Central memory CD4-positive, alpha-beta T cell (primary cell): ENCODE measurements at places on chromosomes 4 and X.
A peak's percentile ranks its signal among the peaks of the same experiment; 100 is the strongest.

- DNase-seq, result no peak
Measured at GRCh38 chrX:39996536-39996935, 101.2 kb downstream of the BCOR start.

DNA sequence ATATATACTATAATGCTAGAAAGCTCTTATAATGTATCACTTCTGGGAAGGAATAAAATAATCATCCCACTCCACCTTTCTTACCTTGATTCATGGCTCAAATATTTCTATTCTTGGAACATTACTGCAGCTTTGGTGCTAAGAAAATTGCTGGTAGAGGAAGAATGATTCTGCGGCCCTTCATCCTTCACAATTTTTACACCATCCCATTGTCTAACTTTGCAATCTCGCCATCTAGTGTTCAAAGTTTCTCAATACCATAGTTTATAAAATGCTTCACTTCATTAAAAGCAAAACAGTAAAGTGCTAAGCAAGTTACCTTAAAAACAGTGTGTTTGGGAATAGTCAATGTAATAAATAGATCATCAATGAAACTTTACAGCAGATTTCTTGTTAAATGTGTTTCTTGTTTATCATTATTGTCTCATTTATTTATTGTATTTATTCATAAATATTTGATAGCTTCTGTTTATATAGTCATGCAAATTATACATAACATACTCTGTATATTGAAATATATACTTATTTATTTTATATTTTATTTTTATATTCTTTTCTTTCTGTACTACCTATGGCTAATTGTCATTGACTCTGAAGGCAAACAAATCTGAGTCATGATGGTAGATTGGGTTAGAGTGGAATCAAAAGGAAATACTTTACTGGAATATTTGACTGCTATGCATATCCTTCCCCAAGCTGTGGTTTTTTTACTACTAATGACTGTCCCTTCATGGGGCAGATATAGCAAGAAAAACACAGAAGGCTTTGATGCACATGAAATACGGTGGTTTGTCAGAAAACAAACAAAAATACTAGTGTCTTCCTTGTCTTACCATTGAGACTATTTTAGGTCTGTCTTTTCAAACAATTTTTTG, 390.7 kb downstream of the MAPK10 start:
- no peak for DNase-seq

- DNase-seq, result no peak
Measured at GRCh38 chrX:8306291-8306925, 135.3 kb upstream of the VCX2 start.

DNA sequence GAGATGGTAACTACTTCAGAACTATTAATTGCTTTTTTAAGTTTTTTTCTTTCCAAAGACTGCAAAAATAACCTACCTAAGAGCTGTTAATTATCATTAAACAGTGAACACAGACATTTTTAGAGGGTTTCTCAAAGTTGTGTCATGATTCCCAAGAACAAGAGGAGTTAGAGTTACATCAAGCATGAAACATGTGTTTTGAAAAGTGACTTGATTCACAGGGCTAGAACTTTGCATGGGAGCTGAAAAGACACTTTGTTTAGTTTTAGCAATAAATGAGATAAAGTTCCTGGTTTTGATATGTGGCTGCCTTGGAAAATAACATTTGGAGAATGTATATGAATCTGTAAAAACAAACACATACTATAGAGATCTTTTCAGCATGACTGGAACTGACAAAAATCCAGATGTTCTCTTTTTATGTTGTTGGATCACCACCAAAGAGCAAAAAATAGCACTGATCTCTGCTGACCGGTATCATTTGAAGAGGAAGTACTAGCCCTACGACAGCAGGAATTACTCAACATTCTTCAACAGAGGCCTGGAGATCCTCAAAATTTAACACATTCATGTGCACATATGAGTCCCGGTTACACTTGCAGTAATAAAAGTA, 173.0 kb upstream of the PCDH18 start:
- no peak for DNase-seq

GRCh38 chr4:37780444-37781130, 45.9 kb upstream of the PGM2 start:
- peak; percentile 73 for DNase-seq

- no peak for DNase-seq
Measured at GRCh38 chrX:86148594-86148993, 343 bp downstream of the DACH2 start.

GRCh38 chr4:93317057-93317456, 511.5 kb upstream of the ATOH1 start:
- no peak for DNase-seq

GRCh38 chrX:26160301-26160700, at the start of gene MAGEB6B:
TSS of gene MAGEB6B (plus strand) at chrX:26160601. CDS start at chrX:26160601, 0 bp downstream.
- no peak for DNase-seq

DNA sequence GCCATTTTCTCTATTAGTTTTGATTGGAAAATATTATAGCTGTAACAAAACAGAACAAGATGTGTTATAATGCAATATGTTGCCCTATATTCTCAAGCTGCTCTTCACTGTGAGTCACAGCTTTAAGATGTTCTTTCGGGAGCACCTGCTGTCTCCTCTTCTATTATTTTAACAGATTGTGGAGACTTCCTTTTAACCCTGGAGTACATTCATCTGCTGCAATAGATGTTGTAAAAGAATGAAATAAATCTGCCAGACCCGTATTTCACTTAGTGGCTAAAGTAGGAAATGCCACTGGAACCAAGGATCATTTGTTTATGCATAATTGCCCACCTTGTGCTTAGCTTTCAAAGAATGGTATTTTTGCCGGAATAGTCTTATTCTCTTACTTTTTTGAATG, 11.1 kb downstream of the LSM6 start:
- DNase-seq, result no peak

DNA sequence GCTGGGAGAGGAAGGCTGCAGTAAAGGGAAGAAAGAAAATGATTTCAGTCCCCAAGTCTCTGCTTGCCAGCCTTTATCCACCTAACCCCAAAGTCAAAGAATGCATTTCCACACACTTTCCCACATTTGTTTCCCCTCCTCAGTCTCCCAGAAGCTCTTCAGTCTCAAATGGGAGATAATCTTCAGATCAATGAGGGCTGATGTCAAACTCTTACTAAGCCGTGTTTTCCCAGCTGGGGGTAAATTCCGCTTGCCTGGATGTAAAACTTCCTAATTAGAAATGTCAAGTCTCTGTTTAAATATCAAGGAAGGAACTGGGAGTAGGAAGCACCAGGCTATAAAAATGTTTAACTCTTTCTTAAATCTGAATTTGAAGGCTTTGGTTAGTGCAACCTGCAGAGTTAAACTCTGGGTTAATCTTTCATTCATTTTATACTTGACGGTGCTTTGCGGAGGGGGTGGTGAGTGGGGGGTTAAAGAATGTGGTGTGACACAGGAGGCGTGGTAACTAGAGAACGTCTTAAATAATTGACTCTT, 601.4 kb upstream of the ACTRT1 start:
- no peak for DNase-seq

DNA sequence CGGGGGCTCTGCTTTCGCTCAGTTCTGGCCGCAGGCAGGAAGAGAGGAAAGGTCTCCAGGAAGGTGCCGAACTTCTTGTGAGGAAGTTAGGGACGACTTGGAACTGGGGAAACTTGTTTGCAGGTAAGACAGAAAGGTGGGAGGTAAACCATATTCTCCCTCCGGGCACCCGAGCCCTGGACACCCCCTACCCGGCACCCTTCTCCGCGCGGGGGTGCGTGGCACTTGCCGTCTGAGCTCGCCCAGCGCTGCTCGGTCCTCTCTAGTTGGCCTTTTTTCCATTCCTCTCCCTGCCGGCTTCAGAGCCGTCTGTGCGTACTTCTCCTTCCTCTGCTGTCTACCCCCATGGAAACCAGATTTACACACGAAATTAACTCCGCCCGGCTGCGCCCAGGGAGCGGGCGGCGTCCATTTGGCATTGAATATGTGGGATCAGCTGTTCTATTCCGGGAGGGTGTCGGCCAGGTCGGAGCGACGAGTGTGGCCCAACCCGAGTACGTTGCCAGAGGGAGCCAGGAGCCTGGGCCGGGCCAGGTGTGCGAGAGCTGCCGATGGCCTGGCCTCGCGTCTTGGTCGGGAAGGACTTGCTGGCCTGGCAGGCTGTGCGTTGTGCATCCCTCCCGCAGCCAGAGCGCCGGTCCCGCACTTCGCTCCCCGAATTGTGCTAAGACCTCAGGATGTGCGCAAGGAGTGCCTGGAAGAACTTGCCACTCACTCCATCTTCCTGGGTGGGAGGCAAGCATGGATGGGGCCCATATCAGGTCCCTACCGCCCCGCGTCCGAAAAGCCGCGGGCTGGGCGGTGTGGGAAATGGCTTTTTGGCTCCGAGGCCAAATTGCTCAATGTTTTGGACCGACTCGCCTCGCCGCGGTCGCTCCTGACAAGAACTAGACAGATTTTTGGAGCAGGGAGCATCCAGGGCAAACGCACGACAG, 1.7 kb downstream of the PDGFRA start:
- no peak for DNase-seq

DNA sequence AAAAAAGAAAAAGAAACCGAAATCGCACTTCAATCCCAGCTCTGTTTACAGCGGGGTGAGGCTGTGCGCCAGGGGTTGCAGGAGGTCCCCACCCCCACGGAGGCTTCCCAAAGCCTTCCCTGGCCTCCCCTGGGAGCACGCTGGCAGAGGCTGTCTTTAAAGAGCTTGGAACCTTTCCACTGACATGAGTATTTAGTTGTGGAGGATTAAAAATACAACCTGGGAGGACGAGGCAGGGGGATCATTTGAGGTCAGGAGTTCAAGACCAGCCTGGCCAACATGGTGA, 69.1 kb downstream of the PPP2R2C start:
- DNase-seq, result no peak

DNA sequence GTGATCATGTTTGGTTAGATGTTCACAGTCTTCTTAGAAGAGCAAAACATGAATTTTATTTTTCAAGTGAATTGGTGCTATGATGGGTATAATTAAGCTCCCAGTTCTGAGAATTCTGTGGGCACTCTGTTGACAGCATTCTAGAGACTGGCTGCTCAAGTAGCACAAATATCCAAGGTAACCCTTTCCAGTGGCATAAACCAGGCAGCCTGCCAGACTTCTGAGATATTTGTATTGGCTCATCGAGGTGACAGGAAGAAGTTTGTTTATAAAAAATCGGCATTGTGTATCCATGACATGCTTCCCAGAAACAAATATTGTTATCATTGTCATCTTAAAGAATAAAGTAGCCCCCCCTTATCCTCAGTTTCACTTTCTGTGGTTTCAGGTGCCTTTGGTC, 28.3 kb downstream of the LANCL3 start:
- DNase-seq, result no peak

- no peak for DNase-seq
Measured at GRCh38 chr4:180665481-180665880, 1577.7 kb upstream of the TENM3 start.

- no peak for DNase-seq
Measured at GRCh38 chr4:167230744-167231143, 3.5 kb downstream of the SPOCK3 start.
